Activated CD8-positive, alpha-beta memory T cell treated with anti-CD3 and anti-CD28 coated beads for 48 hours (primary cell): ENCODE measurements at places on chromosomes 4 and X.
A peak's percentile ranks its signal among the peaks of the same experiment; 100 is the strongest.

GRCh38 chrX:108699368-108699767 lies 37.0 kb downstream of the IRS4 start:
- no peak for DNase-seq

- no peak for DNase-seq
Measured at GRCh38 chr4:41476310-41476885, 61.6 kb upstream of the LIMCH1 start.

DNA sequence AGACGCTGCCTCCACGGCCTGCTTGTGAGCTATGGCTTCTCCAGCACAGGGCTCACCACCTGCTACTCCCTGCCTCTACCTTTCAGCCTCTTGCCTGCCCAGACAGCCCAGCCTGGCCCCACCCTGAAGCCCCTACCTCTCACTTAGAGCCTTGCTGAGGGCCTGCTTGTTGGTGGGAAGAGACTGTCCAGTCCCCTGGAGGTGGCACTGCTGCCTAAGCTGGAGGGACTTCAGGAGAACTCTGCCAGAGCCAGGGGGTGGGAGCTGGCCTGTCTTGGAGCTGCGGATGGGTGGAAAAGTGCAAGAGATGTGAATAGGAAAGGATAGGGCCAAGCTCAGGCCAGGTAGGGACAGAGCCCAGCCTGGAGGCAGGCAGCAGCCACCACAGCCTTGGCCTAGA lies 2.7 kb upstream of the ZNF185 start:
- no peak for DNase-seq

DNA sequence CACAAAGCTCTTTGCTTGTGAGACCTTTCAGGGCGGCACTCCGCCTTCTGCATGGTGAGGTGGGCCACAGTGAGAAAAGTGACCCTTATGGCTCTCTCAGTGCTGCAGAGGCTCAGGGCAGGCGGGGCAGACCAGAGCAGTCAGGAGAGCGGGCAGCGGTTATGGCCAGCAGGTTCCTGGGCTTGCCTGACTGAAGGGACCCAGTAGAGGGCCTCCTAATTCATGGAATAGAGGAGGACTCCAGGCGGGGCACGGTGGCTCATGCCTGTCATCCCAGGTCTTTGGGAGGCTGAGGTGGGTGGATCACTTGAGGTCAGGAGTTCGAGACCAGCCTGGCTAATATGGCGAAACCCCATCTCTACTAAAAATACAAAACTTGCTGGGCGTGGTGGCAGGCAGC lies 91.4 kb downstream of the CLNK start:
- DNase-seq = no peak

DNA sequence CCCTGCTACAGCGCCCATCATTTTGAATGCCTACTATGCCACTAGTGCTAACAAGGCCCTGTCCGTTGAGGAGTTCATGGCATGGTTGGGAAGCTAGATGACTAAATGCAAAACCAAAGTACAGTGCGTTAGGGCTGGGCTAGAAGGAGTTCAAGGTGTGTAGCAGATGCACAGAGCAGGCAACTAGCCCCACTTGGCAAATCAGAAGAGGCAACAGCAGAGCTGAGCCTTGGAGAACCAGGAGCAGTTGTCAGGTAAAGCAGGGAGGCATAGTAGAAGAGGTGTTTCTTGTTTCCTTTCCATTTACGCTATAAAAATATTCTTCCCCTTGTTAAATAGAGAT lies 146.6 kb upstream of the CPEB2 start:
- DNase-seq = no peak

- DNase-seq = no peak
Measured at GRCh38 chrX:118964252-118964651, 10.2 kb upstream of the LONRF3 start.

GRCh38 chrX:79138658-79139241 lies 5.7 kb upstream of the GPR174 start:
- no peak for DNase-seq

DNA sequence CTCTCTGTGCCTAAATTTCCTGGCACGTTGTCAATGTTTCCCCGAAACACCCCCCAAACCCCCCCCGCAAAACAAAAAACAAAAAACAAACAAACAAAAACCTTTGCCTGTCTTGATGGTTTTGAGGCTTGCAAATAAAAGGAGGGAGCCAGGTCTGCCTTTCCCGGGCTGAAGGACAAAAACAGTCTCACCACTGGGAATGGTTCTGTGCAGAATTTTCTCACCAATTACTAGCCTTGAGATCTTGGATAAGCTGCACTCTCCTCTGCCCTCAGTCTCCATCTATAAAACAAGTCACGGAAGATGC lies 15.5 kb downstream of the NKX3-2 start:
- no peak for DNase-seq

DNA sequence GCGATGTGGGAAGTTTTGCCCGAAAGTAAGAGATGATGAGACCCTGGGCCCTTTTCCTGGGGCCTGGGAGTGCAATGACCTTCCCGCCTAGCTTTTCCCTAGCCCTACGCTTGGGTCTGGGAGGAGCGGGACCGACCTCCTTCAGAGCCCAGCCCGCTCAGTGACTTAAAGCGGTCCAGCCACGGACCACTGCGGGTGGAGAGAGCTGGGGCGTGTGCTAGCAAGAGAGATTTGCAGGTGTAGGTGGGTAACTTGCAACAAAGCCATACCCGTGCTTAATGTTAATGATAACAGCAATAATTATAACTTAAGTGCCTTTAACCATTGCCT lies 503 bp upstream of the PDE5A start:
- DNase-seq = no peak

DNA sequence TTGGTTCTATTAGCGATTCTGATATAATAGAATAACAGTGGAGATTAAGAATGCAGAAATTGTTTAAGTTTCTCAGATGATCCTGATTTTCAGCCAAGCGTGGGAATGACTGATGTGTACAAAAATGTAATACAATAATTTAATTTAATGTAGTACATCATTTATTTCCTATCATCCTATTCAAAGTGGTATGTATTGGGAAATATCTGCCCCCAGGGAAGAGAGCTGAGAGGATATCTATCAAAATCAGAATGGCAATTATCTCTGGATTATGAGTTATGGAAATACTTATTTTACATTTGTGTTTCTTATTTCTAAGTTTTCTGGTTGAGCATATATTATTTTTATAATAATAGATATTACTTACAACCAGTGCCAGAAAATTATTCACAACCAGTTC lies 3.9 kb downstream of the FABP2 start:
- DNase-seq = no peak

DNA sequence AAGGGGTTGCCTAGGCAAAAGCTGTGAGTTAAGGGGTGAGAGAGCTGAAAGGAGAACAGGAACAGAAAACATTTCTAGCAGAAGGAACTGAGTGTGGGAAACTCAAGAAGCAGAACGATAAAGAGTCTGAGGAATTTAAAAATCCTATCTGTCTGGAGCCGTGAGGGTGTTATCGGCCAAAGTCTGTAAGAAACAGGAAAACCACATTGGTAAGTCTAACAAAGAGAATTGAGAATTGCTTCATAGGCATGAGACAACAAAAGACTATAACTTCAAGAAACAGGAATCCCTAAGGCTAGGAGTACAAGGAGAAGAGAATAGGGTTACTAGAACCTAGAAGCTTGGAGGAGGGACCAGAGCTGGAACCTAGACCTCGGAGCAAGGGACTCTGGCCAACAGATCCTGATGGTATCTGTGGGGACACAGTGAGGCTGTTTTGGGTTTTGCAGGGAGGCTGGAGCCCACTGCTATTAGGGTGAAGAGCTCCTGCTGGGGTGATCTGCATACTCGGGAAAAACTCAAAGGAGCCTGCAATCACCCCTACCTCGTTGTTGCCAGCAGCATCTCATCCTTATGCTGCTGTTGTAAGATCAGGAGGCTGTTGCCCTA lies 175.6 kb downstream of the FBXO8 start:
- DNase-seq = no peak

- no peak for DNase-seq
Measured at GRCh38 chrX:21479695-21480270, 105.6 kb downstream of the CNKSR2 start.

DNA sequence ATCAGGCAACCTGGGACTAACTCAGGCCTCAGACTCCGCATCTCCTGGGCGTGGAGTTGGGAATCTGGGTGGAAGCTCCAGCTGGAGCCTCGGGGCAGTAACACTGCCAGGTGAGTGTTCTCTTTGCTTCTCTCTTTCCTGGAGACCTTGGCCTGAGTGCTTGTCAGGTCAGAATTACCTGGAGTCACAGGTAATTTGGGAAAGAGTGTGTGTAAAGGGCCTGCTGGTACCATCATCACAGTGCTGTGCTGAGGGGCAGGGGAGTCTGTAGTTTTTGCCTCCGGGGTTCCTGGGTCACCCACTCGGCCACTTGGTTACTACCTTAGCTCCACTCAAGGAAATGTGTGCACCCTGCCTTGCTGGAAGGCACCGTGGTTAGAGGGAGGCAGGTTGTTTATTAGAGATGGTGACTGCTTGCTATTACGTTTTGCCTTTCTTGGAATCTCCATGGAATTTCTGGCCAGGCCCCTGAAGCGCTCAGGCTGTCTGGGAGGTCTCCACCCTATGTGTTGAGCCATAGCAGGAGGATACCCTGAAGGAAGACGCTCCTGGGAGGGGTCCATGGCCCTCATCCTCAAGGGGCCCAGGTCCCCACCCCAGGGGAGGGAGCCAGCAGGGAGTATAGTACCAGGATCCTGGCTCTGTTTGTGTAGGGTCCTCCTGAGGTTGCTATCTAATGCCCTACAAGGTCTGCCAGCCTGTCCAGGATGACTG lies 2.9 kb downstream of the GPR78 start:
- DNase-seq = no peak

GRCh38 chrX:30296408-30297254 lies 12.6 kb downstream of the NR0B1 start:
- no peak for DNase-seq

GRCh38 chr4:7964890-7965662 lies 25.4 kb upstream of the AFAP1 start:
- no peak for DNase-seq

GRCh38 chr4:57465321-57466056 lies 355.3 kb upstream of the IGFBP7 start:
- DNase-seq = no peak

DNA sequence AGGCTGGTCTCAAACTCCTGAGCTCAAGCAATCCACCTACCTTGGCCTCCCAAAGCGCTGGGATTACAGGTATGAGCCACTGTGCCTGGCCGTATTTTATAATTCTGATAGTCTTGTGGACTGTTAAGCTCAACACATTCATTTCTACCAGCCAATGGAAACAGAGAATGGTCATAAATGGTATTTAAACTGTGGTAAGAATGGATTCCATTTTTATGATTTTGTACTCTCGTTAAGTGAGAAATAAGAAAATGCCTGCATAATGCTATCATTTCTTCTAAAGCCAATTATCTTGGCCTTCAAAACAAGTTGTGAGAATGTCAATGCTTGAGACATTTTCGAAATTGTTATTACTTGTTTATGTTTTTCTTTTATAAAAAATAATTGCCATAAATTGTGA lies 321.0 kb downstream of the IL15 start:
- DNase-seq = no peak

GRCh38 chrX:16087076-16087475 lies 36.3 kb upstream of the GRPR start:
- no peak for DNase-seq

GRCh38 chrX:39149761-39150160 lies 348.5 kb downstream of the MID1IP1 start:
- peak; percentile 37 for DNase-seq

- DNase-seq = no peak
Measured at GRCh38 chr4:8664976-8665375, 72.4 kb downstream of the CPZ start.

DNA sequence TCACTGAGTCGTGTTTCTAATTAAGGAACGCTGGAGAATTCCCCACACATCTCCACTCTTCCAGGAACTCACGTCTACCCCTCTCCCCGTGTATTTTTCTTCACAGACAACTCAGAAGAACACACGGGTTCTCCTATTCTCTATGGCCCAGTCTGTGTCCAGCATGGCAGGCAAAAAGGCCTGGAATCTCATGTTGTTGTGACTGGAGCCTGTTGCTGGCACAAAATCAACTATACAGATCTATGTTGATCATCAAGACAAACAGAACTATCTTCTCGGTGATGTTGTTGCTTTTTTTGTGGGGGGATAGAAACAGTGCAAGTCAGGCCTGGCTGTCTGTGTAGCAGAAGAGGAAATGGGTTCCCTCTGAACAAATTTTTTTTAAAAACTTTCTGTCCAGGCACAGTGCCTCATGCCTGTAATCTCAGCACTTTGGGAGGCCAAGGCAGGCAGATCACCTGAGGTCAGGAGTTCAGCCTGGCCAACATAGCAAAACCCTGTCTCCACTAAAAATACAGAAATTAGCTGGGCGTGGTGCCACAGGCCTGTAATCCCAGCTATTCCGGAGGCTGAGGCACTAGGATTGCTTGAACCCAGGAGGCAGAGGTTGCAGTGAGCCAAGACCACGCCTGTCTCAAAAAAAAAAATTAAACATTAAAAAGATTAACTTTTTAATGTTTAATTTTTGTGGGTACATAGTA lies 50.5 kb upstream of the CBR4 start:
- no peak for DNase-seq

DNA sequence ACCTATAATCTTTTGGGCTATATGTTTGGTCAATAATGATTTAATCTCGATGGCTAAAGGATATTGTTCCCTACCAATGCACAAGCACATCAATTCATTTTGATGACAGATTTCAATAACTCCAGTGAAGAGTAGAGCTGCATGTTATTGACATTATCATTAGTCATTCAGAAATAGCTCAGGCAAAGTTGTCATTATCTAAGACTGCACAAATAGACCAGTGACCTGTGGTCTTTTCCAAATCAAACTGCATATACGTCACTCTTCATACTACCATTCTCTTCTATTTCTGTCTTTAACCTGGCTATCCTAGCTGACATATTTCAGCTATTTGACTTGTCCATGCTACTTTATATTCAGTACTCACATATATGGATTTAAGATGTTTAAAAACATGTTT lies 1050.8 kb downstream of the C4orf33 start:
- no peak for DNase-seq

- DNase-seq = no peak
Measured at GRCh38 chr4:83556816-83557215, 20.9 kb downstream of the GPAT3 start.

DNA sequence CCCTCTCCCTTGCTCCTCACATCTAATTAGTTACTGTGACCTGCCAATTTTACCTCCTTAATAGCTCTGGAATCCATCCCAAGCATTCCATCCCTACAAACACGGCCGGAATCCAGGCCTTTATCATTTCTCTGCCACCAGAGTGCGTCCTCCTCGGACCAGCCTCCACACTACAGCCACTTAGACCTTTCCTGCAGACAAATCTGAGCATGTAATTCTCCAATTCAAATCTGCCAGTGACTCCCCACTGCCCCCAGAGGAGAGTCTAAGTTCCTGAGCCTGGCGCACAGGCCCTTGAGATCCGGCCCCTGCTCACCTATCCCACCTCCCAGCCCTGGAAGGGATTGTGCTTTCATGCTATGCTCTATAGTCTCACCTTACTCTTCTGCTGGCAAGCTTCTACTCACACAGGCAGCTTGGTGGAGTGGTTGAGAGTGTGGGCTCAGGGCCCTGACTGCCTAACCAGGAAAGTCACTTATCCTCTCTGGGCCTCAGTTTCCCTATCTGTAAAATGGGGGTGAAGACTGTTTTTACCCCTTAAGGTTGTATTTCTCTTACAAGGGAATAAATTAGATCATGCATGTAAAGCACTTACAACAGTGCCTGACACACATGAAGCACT lies 31.2 kb downstream of the PJA1 start:
- no peak for DNase-seq
